ENCODE measurements at places on chromosomes 16 and 17. TPM values are rescaled to one million over a fixed set of nuclear protein-coding genes. Genes with fewer than 3 reads are reported as not detected.

HIC1 gene
- total RNA-seq, result 4.1 TPM

KRT36 gene
- not detected for total RNA-seq

DOK4 gene
- 39.5 TPM for total RNA-seq

CLEC3A gene
- total RNA-seq, result not detected

OTOP2 gene
- not detected for total RNA-seq

SYNGR3 gene
- total RNA-seq, result 8.5 TPM

CCDC200 gene
- total RNA-seq, result not detected

DNAH9 gene
- total RNA-seq, result 0.07 TPM

SLC13A2 gene
- not detected for total RNA-seq

TEPSIN gene
- total RNA-seq, result 24.2 TPM

PRSS21 gene
- total RNA-seq, result 4.6 TPM

MAPT gene
- 0.06 TPM for total RNA-seq

MAPK7 gene
- total RNA-seq, result 9.1 TPM

MRPL27 gene
- 100 TPM for total RNA-seq

KRTAP9-2 gene
- not detected for total RNA-seq

CCR7 gene
- total RNA-seq, result not detected

SCRN2 gene
- total RNA-seq, result 24.5 TPM

USP43 gene
- total RNA-seq, result 10.3 TPM

GPR139 gene
- total RNA-seq, result not detected

FZD2 gene
- total RNA-seq, result 4.1 TPM

ITGAD gene
- total RNA-seq, result not detected

KRTAP4-9 gene
- total RNA-seq, result 0.58 TPM

CISD3 gene
- total RNA-seq, result 9.4 TPM

AARSD1 gene
- total RNA-seq, result 39.1 TPM

SGCA gene
- not detected for total RNA-seq

KRTAP4-6 gene
- total RNA-seq, result not detected

KRT20 gene
- not detected for total RNA-seq

GRB7 gene
- total RNA-seq, result 42.0 TPM

ABCC3 gene
- 6.3 TPM for total RNA-seq

CPSF4L gene
- not detected for total RNA-seq

TADA2A gene
- total RNA-seq, result 14.0 TPM

PHOSPHO1 gene
- not detected for total RNA-seq

FAM117A gene
- total RNA-seq, result 3.8 TPM

KRTAP4-4 gene
- total RNA-seq, result not detected

GINS3 gene
- 22.1 TPM for total RNA-seq

C16orf86 gene
- total RNA-seq, result 4.7 TPM

MYO19 gene
- total RNA-seq, result 93.3 TPM

CIAPIN1 gene
- 75.6 TPM for total RNA-seq

FMNL1 gene
- total RNA-seq, result 5.1 TPM

CCL4L2 gene
- not detected for total RNA-seq

RNF222 gene
- 0.80 TPM for total RNA-seq

ELMO3 gene
- total RNA-seq, result 11.0 TPM

OSGIN1 gene
- 6.1 TPM for total RNA-seq

WFDC1 gene
- not detected for total RNA-seq

NXPH3 gene
- 0.07 TPM for total RNA-seq

AIPL1 gene
- not detected for total RNA-seq

KCNJ18 gene
- total RNA-seq, result not detected

CCL11 gene
- total RNA-seq, result not detected

NPIPA8 gene
- not detected for total RNA-seq

ZNF213 gene
- total RNA-seq, result 2.4 TPM

DLX4 gene
- not detected for total RNA-seq

TCAP gene
- total RNA-seq, result 0.07 TPM

ABCA3 gene
- 17.1 TPM for total RNA-seq

NLGN2 gene
- total RNA-seq, result 10.3 TPM

ZMYND15 gene
- 1.5 TPM for total RNA-seq

CHRNE gene
- not detected for total RNA-seq

TP53TG3F gene
- total RNA-seq, result not detected

CCDC40 gene
- total RNA-seq, result 1.3 TPM
